Activated CD4-positive, alpha-beta T cell treated with anti-CD3 and anti-CD28 coated beads, Interleukin-2, amount 50 U/mL, for 24 hours (primary cell): ENCODE measurements at places on chromosomes 2 and 18.

- no peak for DNase-seq
Observed at GRCh38 chr2:188909036-188909435, 65.1 kb upstream of the COL3A1 start.

- DNase-seq = no peak
Observed at GRCh38 chr2:58860586-58860985, 619.5 kb upstream of the FANCL start.

- no peak for DNase-seq
Observed at GRCh38 chr18:23269928-23270327, 134.6 kb downstream of the CABLES1 start.

- DNase-seq = no peak
Observed at GRCh38 chr2:237486819-237487448, at the start of gene MLPH. Gene MLPH (plus strand): TSS chr2:237487251. CDS start chr2:237493427, 6,176 bp downstream.

DNA sequence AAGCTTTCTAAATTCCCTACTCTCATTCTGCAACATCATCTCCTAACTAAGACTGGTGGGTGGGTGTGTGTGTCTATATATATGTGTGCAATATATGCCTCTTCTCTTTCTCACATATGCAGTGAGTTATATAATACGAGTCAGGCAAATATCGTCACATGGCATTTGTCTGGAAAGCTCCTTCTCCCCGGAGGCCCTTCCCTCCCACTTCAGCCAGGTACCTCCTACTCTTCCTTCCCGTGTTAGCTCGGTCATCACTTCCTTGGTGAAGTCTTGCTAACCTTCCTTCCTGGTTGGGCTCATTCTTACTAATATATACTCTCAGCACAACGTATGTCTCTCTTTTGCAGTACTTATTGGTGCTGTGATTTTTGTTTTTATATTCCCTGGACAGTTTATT is 66.4 kb upstream of the NCK2 start:
- no peak for DNase-seq

- DNase-seq = no peak
Observed at GRCh38 chr2:241142593-241142992, 6.7 kb downstream of the PASK start.
